ENCODE measurements at places on chromosomes 5 and 9.
A peak's percentile ranks its signal among the peaks of the same experiment; 100 is the strongest.

DNA sequence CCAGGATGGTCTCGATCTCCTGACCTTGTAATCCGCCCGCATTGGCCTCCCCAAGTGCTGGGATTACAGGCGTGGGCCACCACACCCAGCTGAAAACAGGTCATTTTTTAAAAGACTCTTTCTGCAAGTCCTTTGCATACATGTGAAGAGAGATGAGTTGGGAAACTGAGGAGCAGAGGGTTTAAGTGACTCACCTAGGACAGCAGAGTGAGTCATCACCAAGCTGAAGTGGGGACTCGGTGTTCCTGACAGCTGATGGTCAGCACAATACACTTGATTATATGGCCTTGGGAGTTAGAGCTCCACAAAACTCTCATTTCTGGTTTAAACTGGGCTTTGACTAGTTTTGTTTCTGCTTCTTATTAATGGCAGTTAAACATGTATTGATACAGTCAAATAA is 38.1 kb upstream of the SSBP2 start:
- DNase-seq: no peak

DNA sequence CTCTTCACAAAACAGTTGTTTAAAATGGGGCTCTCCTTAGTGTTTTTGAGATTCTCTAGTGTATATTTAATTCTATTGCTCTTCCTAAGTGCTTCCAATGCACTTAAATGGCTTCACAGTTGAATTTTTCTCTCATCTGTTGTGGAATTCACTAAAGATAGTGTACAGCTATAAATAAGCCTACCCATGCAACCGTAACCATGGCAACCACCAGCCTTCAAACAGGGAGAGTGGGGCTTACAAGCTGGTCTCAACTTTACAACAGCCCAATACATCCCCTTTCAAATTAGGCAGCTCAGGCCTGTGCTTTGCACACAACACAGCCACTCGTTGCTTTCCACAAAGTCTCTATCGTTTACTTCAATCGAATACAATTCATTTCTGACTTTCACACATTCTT is 144.0 kb upstream of the PLPPR1 start:
- DNase-seq: no peak

DNA sequence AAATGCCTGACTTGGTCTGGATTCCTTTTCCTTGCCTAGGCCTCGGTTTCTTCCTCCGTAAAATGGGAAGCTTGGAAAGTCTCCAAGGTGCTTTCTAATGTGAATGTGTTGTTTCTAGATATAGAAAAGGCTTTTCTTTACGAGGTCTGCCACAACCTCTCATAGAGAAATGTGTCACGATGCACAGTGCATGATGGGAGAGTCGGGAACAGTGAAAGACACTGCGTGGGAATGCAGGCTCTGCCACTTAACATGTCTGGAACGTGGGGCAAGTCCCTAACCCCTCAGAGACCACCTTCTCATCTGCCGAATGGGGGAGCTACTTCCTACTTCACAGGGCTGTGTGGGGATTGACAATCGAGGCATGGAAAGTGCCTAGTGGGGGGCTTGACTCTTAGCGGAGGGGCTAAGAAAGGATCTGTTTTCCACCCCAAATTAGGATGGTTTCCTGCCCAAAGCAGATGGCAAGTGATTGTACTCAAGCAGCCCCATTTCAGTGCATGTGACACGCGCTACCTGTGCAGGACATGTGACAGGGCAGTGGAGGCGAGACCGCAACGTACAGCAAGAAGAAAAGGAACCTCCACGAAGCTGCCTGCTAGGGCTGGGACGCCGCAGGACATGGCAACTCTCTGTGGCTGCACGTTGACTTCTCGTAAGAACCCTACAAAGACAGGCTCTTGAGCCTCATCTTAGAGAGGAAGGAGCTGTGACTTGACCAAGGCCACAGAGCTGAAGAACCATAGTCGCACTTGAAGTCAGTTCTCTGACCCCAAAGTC is 115.2 kb downstream of the CRB2 start:
- no peak for DNase-seq

- no peak for DNase-seq
Measured at GRCh38 chr5:163947848-163948666, 442.6 kb downstream of the MAT2B start.

GRCh38 chr9:129436751-129437625 is 183.9 kb downstream of the C9orf50 start:
- no peak for DNase-seq

DNA sequence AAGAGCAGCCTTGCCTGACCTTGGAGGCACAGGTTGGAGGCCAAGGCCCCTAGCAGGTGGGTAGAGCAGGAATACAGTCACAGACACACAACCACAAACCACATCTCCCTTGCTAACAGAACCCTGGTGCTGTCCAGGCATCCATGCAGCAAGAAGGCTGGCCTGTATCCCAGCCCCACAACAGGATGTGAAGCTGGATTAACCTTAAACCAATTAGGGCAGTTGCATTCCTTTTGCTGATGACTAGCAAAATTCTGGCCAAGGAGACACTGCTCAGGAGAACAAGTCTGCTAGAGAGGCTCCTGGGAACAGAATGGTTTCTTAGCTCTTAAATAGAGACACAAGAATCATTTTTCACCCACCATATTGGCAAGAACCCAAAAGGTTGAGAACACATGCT is 97.8 kb downstream of the C5orf15 start:
- no peak for DNase-seq

- DNase-seq: no peak
Measured at GRCh38 chr5:157918811-157919742, 60.1 kb upstream of the CLINT1 start.

- DNase-seq: no peak
Measured at GRCh38 chr5:38208782-38209378, 49.5 kb upstream of the EGFLAM start.

- DNase-seq: no peak
Measured at GRCh38 chr9:93711002-93711401, 134.6 kb downstream of the PHF2 start.

DNA sequence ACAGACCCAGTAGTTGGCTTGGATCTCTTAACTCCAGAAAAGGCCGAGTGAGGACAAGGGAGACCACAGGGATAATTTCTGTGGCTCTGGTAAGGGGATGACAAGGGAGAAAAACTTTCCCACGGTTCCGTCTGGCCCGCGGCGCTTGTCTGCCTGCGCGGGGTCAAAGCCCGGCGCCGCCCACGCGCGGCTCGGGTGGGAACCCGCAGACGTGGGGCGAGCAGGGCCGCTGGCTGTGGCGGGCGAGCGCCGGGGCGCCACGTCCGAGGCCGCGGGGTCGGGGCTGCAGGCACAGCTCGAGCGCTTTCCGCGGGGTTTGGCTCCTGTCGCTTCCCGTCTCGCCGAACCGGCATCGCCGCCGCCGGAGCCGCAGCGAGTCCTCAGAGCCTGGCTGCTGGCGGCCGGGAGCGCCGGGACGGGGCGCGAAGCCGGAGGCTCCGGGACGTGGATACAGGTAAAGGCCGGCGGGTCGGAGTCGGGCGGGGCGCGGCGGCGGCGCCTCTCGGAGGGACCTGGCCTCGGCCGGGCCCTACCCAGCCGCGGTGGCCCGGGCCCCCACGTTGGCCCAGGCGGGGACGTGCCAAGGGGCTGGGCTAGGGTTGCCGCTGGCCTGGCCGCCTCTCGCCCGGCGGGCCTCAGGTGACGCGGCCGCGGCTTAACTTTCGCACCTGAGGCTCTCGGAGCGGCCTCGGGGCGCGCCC is at the start of gene RNF180:
TSS of gene RNF180 (plus strand) at position 344 of the 701 bp plus-strand sequence. CDS start 34,965 bp downstream, outside the sequence.
- no peak for DNase-seq

GRCh38 chr5:87313216-87313615 is 45.5 kb downstream of the RASA1 start:
- DNase-seq: no peak

- DNase-seq: no peak
Measured at GRCh38 chr9:13860946-13861640, 452.8 kb downstream of the NFIB start.

DNA sequence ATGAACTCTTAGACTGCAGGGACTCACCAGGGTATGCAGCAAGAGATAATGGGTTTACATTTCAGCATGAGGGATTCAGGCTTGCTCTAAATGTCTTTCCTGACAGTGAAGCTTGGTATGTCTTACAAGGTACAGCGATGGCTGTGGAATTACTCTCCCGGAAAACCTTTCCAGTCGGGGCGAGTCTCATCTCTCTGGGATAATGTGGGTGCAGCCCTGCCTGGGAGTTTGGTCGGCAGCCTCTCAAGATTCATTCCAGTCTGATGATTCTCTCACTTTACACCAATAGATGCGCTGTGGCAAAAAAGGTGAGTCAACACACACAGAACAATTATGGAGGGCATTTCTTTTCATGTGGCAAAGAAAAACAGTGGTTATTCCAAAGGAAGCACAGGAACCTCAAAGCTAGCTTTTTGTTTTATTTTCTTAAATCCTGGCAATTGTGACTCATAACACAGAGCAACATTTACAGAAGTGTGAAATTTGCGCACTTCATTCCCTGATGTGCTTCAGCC is 190.3 kb downstream of the DCP2 start:
- no peak for DNase-seq

DNA sequence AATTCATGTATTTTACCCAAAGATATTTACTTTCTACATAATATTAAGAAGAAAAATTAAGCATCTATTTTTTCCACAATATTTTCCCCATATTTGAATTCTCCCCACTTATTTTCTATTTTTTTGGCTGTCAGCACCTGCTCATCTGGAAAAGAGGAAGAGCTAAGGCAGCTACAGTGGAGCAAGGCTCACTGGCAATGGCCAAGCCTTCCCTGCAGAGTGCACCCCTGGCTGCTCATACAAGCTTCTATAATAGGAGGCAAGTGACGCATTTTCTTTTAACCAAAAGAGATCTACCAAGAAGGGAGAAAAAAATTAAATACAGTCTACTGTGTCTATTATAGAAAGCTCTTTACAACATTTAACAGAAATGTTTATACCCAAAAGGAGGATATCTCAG is 72.5 kb downstream of the AUH start:
- DNase-seq: no peak

DNA sequence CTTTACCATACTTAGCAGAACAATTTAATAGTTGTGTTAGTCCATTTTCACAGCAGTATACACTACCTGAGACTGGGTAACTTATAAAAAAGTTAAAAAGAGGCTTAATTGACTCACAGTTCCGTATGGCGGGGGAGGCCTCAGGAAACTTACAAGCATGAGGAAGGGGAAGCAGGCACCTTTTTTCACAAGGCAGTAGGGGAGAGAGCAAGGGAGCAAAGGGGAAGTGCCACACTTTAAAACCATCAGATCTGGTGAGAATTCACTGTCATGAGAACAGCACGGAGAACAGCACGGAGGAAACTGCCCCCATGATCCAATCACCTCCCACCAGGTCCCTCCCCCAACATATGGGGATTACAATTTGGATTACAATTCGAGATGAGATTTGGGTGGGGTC is 269.9 kb downstream of the MTRR start:
- no peak for DNase-seq

DNA sequence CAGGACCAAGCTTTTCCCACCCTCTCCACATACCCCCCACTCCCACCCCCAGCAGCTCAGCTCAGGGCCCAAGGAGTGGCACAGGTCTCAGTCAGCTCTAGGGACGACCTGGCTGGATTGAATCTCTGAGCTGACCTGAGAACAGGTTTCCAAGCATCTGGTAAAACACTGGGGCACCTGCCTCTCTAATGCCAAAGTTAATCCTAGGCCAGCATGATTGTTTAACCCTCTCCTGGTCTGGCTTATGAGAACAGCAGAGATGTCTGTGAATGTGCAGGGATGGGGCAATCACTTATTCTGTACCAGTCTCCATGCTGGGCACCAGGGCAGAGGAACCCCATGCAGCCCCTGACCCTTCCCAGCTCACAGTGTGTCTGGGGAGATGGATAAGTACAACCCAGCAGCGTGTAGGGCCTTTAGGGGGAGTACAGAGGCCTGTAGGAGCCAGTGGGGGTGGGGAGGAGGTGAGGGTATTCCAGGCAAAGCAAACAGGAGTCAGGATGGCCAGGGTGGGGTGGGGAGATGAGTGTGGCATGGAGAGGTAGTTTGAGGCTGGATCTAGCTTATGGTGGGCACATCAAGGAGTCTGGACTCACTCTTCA is 678 bp upstream of the KIF12 start:
- no peak for DNase-seq

DNA sequence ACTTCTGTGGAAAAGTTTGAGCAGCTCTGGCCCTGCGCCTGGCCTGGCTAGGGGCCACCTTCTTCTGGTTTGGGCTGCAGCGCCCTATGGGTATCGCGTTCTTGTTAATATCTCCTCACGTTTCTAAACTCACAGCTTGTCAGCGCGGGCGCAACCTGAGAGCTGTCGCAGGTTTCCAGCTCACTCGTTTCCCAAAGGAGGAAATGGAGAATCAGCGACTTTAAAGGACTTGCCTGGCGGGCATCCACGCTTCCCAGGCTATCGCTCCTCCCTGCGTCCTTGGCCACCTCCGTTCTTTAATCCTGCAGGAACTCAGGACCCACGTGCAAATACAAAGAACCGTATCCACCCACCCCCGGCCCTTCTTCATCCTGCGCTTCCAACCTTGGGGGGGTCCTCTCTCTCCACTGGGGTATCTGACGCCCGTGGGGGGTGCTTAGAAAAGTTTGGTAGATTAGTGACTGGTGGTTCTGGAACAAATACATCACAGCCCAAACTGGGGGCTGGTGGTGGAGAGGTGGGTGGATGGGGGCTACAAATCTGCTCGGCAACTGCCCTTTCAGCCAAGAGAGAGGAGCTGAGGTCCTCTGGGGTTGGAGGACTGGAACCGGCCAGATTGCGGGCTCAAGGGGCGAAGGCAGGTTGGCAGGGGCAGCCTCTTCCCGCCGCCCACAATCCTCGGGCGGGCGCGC is 578 bp upstream of the PSAT1 start:
- peak; percentile 46 for DNase-seq

DNA sequence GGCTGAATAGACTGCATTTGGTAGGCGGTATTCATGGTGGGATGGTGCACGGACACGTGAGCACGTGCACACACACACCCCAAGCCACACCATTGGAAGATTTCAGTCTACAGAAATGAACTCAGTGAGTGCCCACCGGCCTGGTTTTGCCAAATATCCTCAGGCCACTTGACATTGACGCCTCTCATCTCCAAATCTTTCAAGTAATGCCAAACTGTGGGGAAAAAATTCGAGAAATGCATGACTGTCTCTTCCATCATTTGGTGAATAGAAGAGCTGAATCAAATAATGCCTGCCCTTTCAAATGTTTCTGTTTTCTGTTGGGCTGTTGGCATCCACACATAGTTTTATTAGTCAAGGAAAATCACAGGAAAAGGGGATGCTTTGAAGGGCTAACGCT is 182.3 kb upstream of the EFNA5 start:
- DNase-seq: no peak

- DNase-seq: no peak
Measured at GRCh38 chr9:121646992-121647391, 4.4 kb upstream of the DAB2IP start.

GRCh38 chr5:21773456-21773855 is 1079.7 kb downstream of the CDH12 start:
- DNase-seq: no peak

- DNase-seq: no peak
Measured at GRCh38 chr5:72268753-72269410, 51.2 kb downstream of the MRPS27 start.

Data from DMS153 (cell line).